ENCODE measurements at places on chromosomes 1 and 21.
A peak's percentile ranks its signal among the peaks of the same experiment; 100 is the strongest.

- DNase-seq: peak; percentile 42
These were observed at the start of gene KIF17 for GRCh38 chr1:20717452-20718342. TSS of gene KIF17 (minus strand) at chr1:20718007. CDS start at chr1:20717706, 301 bp downstream.

DNA sequence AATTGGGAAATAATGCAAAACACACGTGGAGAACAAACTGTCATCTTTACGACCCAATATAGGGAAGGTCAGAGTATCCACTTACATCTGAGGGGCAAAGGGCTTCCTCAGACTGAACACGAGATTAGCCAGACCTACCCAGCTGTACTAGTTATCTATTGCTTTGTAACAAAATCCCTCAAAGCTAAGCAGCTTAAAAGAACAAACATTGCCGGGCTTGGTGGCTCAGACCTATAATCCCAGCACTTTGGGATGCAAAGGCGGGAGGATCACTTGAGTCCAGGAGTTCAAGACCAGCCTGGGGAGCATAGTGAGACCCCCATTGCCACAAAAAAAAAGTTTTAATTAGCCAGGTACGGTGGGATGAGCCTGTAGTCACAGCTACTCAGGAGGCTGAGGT is 262.8 kb downstream of the LTN1 start:
- no peak for DNase-seq

GRCh38 chr1:24688621-24689195 is 45.6 kb downstream of the SRRM1 start:
- peak; percentile 37 for DNase-seq

DNA sequence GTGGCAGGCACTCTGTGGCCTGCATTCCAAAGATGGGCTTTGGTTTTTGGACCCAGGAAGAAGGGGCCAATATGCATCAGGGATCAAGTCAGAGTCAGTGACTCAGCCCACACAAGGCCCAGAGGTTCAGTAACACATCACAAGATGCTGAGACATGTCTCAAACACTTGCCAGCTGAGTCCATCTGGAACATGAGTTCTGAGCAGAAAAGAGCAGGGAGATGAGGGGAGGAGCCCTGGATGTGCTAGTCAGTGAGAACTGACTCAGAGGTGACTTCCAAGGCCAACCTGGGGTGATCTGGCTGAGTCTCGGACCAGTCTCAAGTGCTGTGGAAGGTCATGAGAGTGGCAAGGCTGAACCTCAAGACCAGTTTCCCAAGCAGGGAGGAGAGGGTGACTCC is 150.1 kb downstream of the CDC7 start:
- no peak for DNase-seq

GRCh38 chr1:206649261-206649921 is 14.1 kb downstream of the DYRK3 start:
- DNase-seq: no peak

GRCh38 chr1:47684964-47685762 is 247.3 kb downstream of the FOXD2 start:
- DNase-seq: no peak

DNA sequence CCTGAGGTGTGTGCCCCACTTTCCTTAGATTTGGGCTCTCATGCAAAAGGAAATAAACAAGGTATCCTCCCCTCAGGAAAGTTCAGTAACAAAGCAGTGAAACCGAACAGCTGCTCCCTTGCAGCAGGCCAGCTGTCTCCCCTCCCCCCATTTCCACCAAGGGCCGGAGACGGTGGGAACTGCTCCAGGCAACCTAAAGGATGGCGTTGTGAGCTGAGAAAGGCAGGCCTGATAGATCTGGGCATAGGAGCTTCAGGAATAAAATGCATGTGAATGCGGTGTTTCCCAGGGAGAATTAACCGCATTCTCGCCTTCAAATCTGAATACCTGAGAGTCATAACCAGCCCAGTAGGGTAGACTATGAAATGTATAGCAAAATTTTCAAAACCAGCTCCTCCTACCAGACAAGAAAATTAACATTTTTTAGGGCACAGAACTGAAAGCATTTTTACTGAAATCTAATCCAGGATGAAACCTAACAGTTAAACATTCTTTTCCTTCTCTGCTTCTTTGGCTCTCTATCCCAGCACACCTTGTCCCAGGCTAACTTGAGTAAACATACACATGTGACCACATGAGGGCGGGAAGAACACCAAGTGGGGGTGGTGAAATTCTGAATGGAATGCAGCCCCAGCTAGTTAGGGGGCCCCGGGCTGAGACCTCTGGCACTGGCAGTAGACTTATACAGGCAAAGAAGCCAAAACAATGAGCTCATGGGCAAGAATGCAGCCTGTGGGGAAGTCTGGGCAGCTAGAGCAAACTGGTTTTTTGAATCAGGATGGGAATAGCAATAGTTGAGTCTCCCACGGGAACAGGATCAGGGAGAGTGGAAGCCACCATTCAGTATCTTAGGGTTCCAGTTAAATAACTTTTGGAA is 11.5 kb downstream of the MCL1 start:
- no peak for DNase-seq

- DNase-seq: no peak
These were observed 3.3 kb upstream of the MX1 start for GRCh38 chr21:41422546-41423304.

DNA sequence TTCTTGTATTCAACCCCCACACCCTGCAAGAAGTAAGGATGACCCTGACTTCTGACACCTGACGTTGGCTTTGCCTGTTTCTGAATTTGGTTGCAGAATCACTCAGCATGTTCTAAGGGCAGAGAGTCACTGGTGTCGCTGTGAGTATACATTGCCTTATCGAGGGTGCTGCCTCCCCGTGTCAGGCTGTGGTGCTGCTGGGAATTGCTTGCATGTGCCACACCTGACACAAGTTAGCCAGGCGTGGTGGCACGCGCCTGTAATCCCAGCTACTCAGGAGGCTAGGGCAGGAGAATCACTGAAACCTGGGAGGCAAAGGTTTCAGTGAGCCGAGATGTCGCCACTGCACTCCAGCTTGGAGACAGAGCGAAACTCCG is 45.9 kb downstream of the WDR4 start:
- no peak for DNase-seq

- DNase-seq: no peak
These were observed 45.9 kb downstream of the NID1 start for GRCh38 chr1:236018885-236019453.

- DNase-seq: no peak
These were observed 174.7 kb upstream of the SGIP1 start for GRCh38 chr1:66359269-66359668.

- DNase-seq: no peak
These were observed 161.8 kb downstream of the PCBP3 start for GRCh38 chr21:45805321-45805720.

DNA sequence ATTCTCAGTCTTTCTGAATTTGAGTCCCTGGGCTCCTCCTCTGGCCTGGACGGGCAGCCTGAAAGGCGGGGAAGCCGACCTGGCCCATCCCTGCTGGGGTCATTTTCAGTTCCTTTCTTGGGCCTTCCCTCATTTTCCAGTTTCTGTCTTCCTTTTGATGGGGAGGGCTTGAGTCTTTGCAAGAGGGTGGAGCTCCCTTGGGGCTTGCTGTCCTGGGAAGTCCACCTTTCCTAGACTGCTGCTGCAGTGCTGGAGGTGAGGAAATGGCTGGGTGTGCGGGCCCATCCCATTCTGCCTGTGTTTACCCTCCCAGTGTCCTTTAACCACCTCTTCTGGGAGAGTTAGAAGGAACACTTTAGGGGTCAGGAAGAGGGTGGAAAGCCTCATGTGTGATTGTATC is 40.4 kb upstream of the SYNC start:
- no peak for DNase-seq

DNA sequence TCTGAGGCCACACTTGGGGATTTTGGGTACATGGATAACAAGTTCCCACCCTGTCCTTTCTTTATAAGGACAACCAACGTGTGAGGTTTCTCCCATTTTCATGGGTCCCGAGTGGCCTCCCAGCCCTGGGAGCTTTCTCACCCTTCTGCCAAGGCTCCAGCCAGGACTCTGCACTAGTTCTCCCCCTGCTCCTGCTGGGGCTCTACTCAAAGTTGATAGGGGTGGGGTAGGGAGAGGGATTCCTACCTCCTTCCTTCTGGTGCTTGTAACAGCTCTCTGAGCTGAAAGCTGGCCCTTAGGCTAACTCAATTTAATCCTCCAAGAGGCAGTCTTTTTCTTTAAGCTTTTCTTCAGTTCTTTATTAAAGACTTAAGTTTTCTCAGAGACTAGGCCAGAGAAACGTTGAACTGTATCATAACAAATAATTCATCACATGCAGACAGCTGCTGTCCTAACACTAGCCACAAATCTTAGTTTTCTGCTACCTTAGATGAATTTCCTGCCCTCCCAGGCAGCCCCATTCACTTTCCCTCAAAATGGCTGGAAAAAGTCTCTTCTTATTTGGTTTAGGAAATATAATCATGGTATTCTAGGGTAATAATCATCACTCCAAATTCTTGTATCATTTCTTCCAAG is 22.4 kb upstream of the DR1 start:
- DNase-seq: no peak

DNA sequence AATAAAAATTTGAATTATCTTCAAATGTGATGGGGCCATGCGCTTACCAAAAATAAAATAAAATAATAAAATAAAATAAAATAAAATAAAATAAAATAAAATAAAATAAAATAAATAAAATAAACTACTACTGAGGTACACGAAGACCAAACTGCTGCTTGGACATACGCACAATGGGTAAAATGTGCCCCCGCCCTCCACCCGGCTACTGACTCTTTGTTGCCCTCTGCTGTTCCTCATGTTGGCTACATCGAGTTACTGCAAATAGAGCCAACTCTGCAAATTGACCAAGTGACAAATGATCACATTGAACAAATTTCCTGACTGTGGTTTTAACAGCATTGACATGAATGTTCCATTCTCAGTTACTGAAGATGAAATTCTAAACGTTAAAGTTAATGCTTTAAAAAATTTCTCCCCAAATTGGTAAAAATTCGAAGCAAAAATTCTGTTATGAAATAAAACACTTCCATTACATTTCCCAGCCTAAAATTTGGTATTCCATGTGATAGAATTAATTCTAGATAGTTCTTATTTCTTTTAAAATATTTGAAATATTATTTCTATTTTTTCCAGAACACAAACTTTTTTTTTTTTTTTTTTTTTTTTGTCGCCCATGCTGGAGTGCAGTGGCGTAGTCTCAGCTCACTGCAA is 18.8 kb upstream of the MAP1LC3C start:
- no peak for DNase-seq

GRCh38 chr1:18217398-18218043 is 109.9 kb downstream of the IGSF21 start:
- no peak for DNase-seq

DNA sequence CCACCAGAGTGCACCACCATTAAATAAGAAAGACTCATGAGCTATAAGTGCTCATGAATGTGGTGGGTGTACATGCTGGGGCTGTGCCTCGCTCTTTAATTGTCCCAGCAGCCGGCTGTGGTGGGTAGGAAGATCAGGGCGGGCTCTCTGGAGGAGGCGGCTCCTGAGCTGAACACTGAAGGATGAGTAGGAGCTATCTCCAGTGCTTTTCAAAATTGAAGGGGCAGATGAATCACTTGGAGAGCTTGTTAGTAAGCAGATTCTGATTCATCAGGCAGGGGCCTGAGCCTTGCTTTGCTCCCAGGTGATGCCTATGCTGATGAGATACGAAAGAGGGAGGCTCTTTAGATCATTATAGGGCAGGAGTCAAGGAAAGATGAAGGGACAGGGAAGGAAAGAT is 54.1 kb downstream of the ETS2 start:
- no peak for DNase-seq

- DNase-seq: no peak
These were observed 171.8 kb downstream of the IER5 start for GRCh38 chr1:181260271-181260670.

GRCh38 chr1:25556791-25557476 is 13.5 kb downstream of the LDLRAP1 start:
- DNase-seq: no peak

- DNase-seq: no peak
These were observed 151.0 kb downstream of the NUF2 start for GRCh38 chr1:163472651-163473248.

- no peak for DNase-seq
These were observed 19.4 kb downstream of the GADD45A start for GRCh38 chr1:67704351-67704750.

DNA sequence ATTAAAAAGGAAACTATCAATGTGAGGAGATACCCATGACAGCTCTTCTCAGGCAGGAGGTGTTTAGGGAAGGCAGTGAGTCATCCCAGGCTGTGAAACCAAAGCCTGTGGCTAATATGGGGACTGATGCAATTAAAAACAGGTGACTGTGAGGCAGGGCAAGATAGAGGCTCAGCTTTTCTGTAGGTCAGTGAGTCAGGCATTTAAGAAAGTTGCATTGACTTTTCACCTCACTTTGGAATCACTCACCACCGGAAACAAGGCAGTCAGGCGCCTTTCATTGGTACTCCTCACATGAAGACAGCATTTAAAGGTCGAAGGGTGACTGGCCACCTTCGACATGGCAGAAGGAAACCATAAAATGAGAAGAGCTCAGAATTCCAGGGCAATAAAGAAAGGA is 54.5 kb downstream of the PAPPA2 start:
- DNase-seq: no peak

DNA sequence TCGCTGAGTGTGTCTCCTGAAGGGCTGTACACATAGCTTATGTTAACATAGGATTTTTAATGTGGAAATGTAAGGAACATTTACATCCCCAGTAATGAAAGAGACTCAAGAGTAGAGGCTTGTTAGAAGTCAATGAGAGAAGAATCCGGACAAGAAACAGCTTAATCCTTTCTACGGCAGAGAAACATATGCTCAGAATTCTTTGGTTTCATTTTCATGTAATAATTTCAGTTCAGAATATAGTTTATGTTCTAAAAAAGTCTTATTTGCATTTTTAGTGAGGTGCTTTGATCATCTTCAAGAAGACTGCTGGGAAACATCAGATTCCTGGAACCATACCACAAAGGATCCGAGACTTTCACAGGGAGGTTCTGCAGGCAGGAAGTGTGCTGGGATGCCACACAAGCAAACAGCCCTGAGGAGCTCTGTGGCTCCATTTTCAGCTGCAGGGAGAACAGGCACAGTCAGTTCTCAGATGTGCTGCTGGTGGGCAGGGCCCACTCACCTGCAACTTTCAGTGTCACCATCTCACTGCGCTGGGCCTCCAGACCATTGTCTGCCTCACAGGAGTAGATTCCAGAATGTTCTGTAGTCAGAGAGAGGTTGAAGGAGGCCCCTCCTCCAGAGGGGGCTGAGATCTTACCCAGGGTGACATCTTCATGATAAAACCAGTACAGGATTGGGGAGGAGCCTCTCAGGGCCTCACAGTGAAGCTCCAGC is 28.4 kb downstream of the FCRL5 start:
- DNase-seq: no peak

GRCh38 chr1:240917976-240918375 is 306.0 kb upstream of the GREM2 start:
- no peak for DNase-seq
